ENCODE measurements at places on chromosomes 7 and 10.

- DNase-seq, result no peak
These were observed 65.2 kb downstream of the ZMYND11 start for GRCh38 chr10:200405-200804.

DNA sequence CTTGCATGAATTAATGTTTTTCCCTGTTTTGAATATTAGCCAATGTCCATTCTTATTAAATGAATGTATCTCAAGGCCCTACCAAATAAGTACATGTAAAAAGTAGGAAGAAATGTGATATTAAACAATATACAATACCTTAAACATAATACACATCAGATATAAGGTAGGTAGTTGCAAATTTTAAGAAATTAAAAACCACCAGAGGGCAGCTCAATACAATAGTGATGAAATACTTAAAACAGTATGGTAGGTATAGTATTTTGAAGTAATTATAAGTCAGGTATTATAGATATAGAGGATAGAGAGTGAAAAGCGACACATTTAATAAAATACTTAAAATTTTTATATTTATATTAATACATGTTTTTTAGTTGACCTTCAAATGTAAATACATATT is 43.6 kb upstream of the CDK14 start:
- no peak for DNase-seq

- DNase-seq, result no peak
These were observed 25.1 kb downstream of the SEPTIN7 start for GRCh38 chr7:35825974-35826373.

GRCh38 chr10:127986531-127987466 is 79.9 kb downstream of the PTPRE start:
- no peak for DNase-seq

- DNase-seq, result no peak
These were observed 104.6 kb downstream of the NRP1 start for GRCh38 chr10:33229949-33230267.

GRCh38 chr7:114629762-114630161 is 215.1 kb downstream of the FOXP2 start:
- DNase-seq, result no peak

DNA sequence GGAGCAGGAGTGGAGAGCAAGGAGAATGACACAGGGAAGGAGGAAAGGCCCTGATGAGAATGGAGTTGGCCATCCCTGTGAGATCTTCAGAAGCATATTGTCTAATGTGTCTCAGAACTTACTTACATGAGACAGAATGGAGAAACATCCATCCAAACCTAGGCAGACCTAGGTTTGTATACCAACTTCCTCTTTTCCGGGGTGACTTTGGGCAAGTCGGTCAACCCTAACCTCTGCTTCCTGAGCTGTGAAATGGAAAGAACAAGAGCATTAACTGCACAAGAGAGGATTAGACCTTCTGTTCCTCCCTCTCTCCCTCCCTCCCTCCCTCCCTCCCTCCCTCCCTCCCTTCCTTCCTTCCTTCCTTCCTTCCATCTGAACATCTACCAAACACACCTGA is 4.5 kb downstream of the GHRHR start:
- no peak for DNase-seq
